Skin of body (tissue), 3 donors: ENCODE measurements at places on chromosomes 4 and X. TPM values are rescaled to one million over a fixed set of nuclear protein-coding genes. Genes with fewer than 3 reads are reported as not detected.

GLRA2 gene
- total RNA-seq, result 0.20 TPM

GRPEL1 gene
- 13.3 TPM for total RNA-seq

CLCN5 gene
- total RNA-seq, result 18.9 TPM

SCRG1 gene
- 0.10 TPM for total RNA-seq

MAOA gene
- 11.6 TPM for total RNA-seq

XAGE2 gene
- 0.69 TPM for total RNA-seq

POF1B gene
- 45.3 TPM for total RNA-seq

MAGED4 gene
- 18.0 TPM for total RNA-seq
